ENCODE measurements at places on chromosomes 16 and 17. TPM values are rescaled to one million over a fixed set of nuclear protein-coding genes. Genes with fewer than 3 reads are reported as not detected.
A peak's percentile ranks its signal among the peaks of the same experiment; 100 is the strongest.

The CARD14 gene
- total RNA-seq: 57.3 TPM

DNA sequence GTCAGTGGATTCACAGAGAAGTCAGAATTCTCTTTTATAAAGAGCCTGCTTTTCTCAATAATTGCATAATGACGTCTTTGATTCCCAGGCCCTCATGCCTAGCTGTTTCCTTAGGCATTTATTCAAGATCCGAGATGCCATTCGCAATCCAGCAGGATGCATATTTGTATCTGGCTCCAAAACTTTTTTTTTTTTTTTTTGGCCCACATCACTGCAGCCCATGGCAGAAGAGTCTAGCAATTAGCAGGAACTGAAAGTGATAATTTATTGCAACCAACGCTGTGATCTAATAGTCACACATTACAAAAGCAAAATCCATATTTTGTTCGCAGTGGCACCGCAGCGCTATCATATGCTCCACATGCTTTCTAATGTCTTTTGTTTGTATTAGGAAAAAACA lies 503.4 kb downstream of the MAF start:
- DNase-seq: no peak

- DNase-seq: no peak
Measured at GRCh38 chr17:78146471-78146869, 285 bp downstream of the C17orf99 start.

DNA sequence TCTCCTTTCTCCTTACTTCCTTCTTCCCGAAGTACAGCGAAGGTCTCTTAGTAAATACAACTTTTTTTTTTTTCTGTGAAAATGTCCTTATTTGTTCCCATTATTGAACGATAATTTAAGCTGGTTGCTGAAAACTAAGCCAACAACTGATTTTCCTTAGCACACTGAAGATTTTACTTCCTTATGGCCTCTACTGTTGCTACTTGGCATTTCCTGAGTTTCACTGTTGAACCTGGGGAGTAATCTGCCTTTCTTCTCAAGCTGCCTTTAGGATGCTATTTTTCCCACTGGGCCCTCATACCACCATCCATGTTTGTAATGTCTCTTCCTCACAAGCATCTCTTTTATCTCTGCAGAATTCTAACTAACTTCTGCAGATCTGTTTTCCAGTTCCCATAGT lies 26.1 kb downstream of the UBE2O start:
- DNase-seq: no peak

The CEMP1 gene
- total RNA-seq: 0.17 TPM

DNA sequence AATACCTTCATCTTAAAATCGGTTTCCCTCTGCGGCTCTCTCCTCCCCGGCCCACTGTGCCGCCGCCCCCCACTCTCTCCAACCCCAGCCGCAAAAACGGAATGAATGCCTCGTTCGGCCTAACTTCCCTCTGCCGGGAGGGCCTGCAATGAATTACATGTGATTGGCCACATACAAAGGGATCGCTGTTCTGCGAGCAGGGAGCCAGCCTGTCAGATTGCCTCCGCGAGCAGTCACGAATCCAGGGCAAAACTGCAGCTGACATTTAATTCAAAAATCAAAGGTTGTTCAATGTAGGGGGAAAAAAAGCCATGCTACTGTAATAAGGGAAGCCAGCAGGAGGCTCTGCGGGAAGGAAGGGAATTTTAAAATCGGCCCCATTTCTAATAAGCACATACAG lies 84.9 kb downstream of the TBC1D16 start:
- DNase-seq: peak; percentile 72

GRCh38 chr16:48277158-48277557 lies 29.8 kb upstream of the ABCC11 start:
- no peak for DNase-seq
